Large intestine (tissue), 12 donors: ENCODE measurements at places on chromosomes 4 and X. TPM values are rescaled to one million over a fixed set of nuclear protein-coding genes. Genes with fewer than 3 reads are reported as not detected.

- no peaks in the 10 kb centered on the region for H3K27me3 ChIP-seq
- no peak overlapping the region for H3K4me3 ChIP-seq
- no peaks in the 10 kb centered on the region for H3K36me3 ChIP-seq
- H3K27ac ChIP-seq: no peak overlapping the region
Measured at GRCh38 chrX:134885336-134886001, 105.3 kb upstream of the SMIM10 start.

DNA sequence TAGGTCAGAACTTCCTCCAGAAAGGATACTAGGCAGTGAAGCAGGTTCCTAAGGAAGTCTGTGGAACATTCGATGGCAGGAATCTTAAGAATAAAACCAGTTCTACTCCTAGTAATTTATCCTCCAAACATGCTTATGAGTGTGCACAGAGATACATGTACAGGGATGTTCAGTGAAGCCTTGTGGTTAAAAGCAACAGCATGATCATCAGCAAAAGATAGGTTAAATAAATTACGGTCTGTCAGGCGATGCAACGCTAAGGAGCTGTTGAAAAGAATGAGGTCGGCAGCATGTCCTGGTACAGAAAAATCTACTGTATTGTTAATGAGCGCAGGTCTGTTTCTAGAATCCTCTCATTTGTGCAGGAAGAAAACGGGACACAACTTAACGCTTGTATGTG, 23.6 kb downstream of the SEL1L3 start:
- no peaks in the 10 kb centered on the region for H3K27me3 ChIP-seq
- H3K36me3 ChIP-seq: peaks cover 2% of the 10 kb centered on the region
- no peak overlapping the region for H3K4me3 ChIP-seq

- no peaks in the 10 kb centered on the region for H3K36me3 ChIP-seq
- no peak overlapping the region for H3K27ac ChIP-seq
- no peak overlapping the region for H3K4me3 ChIP-seq
- no peaks in the 10 kb centered on the region for H3K4me1 ChIP-seq
Measured at GRCh38 chr4:306551-306961, 1.3 kb upstream of the ZNF732 start.

GRCh38 chr4:107153956-107154355, 117.8 kb upstream of the DKK2 start:
- no peak overlapping the region for H3K4me3 ChIP-seq
- H3K36me3 ChIP-seq: no peaks in the 10 kb centered on the region
- H3K27ac ChIP-seq: no peak overlapping the region
- H3K27me3 ChIP-seq: no peaks in the 10 kb centered on the region
- no peaks in the 10 kb centered on the region for H3K4me1 ChIP-seq

GRCh38 chr4:13983189-13983790, 355.8 kb upstream of the BOD1L1 start:
- peaks cover 8% of the 10 kb centered on the region for H3K4me1 ChIP-seq
- no peaks in the 10 kb centered on the region for H3K27me3 ChIP-seq
- no peak overlapping the region for H3K27ac ChIP-seq
- H3K36me3 ChIP-seq: no peaks in the 10 kb centered on the region
- H3K4me3 ChIP-seq: no peak overlapping the region
- peak; percentile 44 for DNase-seq

DNA sequence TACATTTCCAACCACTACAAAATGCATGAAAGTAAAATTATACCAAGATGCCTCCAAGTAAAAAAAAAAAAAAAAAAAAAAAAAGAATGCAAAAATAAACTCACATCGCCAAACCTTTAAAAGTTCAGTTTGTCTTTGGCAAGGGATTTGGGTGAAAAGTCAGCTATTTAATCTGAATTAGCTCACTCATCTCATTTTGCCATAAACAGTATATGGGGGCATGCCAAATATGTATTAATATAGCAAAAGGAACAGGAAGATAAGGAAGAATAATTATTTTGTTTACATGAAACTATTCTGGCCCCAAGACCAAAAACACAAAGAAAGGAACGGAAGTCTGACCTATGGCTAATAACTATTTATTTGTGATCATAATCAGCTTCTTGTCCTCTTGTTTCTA, 114.7 kb upstream of the SLC6A14 start:
- H3K27me3 ChIP-seq: no peaks in the 10 kb centered on the region
- no peak for DNase-seq
- H3K4me1 ChIP-seq: no peaks in the 10 kb centered on the region
- no peaks in the 10 kb centered on the region for H3K36me3 ChIP-seq

The PNMA6F gene
- 0.01 TPM for polyA plus RNA-seq

The MAOB gene
- 130 TPM for polyA plus RNA-seq

The VCX3A gene
- polyA plus RNA-seq: 0.10 TPM

The TCEAL2 gene
- polyA plus RNA-seq: 6.6 TPM
